ENCODE measurements at places on chromosomes 13 and 19.

GRCh38 chr13:103945836-103946235, 879.6 kb upstream of the SLC10A2 start:
- no peak for DNase-seq

- no peak for DNase-seq
Measured at GRCh38 chr13:26914624-26915023, 154.0 kb upstream of the GPR12 start.

DNA sequence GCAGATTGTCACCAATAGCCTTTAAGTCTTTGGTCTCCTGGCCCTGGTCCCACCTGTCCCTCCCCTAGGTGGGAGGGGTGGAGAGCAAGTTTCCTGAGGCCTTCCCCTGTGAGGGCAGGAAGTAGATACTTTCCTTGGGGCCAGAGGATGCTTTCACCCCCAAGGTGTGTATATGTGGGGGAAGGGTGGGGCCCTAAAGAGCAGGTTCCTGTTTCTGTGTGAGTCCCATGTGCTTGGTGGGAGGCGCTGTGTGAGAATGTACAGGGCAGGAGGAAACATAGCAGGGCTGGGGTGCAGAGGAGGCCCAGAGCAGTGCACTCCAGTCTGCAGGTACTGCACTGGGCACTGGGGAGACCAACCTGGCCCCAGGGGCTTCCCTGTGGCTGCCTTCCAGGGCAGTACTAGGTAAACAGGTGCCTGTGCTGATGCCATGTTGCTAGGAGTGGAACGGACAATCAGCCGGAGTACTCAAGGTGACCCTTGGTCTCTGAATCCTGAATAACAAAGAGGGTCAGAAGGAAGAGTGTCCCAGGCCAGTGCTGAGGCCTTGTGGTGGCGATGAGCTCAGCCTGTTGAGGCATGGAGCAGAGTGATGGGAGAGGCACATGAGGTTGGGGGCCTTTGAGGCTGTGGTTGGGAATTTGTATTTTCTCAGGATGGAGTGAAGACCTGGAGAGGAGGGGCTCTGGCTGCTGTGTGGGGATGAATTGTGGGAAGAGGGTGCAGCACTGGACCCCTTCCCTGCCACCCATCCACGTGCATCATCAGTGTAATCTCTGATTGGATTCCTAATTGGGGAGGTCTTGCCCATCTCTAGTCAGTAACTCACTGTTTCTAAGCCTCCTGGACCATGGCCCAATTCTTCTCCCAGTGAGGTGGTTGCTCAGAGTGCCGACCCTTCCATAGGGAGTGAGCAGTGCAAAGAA, 5.1 kb downstream of the EGLN2 start:
- DNase-seq = peak; percentile 61

DNA sequence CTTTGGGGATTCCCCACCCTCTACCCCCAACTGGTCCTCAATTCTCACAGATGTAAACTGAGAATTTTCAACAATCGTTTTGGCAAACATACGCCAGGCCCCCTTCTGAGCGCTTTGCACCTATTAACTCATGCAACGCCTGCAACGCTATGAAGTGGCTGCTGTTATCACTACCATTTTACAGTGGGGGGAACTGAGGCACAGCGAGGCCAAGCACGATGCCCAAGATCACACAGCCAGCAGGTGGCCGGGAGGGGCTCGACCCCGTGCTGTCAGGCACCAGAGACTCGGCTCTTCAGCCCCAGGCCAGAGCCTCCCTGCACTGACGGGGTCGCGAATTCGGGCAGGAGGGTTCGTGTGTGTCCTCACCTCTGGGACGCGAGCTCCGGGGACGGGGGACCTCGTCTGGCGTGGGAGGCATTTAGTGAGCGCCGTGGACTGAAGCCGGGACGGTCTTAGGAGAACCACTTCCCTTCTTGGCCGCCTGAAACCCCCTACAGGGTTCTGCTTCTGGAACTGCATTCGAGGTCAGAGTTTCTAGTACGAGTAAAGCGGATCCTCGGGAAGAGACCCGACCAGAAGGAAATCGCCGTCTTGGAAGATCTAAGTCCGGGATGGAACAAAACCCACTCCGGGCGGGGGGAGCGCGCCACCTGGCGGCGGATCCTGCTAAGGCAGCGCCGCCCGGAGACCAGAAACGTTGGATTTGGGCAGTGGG, 21.0 kb downstream of the ZNF114 start:
- DNase-seq = peak; percentile 57

DNA sequence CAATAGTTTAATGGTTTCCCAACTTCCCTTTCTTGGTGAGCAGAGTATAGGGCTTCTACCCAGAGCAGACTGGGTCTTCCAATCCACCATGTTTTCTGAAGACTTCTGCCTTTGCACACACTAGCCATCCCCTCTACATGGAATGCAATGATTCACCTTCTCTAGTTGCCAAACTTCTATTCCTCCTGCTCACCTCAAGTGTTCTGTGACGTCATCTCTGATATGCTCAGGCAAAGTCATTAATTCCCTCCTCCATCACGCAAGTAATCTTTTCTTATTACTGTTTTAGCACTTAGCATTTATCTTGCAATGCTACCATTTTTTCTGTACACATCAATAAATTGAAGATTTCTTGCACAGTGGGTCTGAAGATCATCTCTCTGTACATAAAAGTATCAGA, 174.2 kb downstream of the RBM26 start:
- DNase-seq = no peak

All from activated gamma-delta T cell treated with Interleukin-2 at 50 U/mL for 16 hours (primary cell).